ENCODE measurements at places on chromosomes 16 and 17.

DNA sequence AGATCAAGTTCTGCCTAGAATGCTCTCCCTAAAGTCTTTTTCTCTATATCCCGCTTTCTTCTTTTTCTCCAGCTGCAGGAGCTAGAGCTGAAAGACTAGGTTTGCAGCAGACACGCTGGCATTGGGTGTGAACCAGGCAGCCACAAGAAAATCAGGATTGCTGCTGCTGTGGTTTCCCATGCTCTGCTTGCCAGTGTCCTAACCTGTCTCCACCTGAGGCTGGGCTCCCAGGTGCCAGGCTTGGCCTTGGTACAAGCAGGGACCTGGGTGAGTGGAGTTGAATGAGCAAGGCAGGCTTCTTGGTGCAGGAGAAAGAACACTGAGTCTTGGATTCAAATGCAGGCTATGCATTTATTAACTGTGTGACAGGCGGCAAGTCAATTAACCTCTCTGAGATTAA, 440.3 kb upstream of the MAF start:
- no peak for DNase-seq

- no peak for DNase-seq
Measured at GRCh38 chr16:49474741-49475140, 101.1 kb downstream of the C16orf78 start.

DNA sequence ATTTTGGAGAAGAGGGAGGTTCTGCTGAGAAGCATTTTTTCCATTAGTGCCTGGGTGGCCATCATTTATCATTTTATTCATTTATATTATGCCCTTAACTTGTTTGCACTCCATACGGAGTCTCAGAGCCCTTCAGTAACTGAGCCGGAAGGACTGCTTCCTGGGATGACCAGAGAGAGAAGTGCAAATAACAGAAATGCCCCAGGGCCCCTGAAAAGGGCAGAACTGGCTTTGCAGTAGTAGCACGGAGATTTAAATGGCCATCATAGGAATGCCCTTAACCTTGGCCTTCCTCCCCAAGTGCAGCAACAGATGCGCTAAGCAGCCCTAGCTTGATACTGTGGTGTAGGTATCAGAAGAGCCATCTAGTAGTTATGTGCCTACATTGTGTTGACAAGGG, 58.5 kb downstream of the NUP93 start:
- DNase-seq, result no peak

- no peak for DNase-seq
Measured at GRCh38 chr17:42708588-42708987, 26.3 kb downstream of the CNTNAP1 start.

GRCh38 chr17:47829870-47830269, 1.5 kb downstream of the MRPL10 start:
- no peak for DNase-seq

DNA sequence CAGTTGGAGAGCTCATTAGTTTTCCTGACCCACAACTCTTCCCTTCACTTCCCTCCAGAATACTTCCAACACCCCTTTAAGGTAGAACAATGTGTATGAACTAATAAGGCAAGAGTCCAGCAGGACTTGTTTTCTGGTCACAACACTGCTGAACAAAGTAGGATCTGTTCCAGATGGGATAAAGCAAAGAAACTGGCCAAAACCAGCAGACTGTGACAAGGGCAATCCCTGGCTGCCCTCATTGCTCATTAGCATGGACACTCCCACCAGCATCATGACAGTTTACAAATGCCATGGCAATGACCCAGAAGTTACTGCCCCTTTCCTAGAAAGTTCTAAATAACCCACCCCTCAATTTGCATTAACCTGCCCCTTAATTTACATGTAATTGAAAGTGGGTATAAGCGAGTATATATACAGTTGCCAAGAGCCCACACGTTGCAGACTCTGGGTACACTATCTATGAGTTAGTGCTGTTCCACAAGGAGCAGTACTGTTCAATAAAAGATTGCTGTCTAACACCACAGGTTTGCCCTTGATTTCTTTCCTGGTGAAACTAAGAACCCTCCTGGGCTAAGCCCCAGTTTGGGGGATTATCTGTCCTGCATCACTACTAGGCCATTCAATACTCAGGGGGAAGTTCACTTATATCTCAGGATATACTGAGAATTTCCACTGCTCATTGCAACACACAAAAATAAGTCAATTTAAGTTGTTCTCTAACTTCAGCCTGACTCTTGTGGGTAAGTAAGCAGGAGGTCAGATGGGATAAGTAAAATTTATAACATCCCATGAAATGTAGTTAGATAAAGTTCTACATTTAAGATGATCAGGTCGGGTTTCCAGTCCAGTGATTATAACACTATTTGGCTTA, 82.3 kb downstream of the SSH2 start:
- DNase-seq, result no peak

DNA sequence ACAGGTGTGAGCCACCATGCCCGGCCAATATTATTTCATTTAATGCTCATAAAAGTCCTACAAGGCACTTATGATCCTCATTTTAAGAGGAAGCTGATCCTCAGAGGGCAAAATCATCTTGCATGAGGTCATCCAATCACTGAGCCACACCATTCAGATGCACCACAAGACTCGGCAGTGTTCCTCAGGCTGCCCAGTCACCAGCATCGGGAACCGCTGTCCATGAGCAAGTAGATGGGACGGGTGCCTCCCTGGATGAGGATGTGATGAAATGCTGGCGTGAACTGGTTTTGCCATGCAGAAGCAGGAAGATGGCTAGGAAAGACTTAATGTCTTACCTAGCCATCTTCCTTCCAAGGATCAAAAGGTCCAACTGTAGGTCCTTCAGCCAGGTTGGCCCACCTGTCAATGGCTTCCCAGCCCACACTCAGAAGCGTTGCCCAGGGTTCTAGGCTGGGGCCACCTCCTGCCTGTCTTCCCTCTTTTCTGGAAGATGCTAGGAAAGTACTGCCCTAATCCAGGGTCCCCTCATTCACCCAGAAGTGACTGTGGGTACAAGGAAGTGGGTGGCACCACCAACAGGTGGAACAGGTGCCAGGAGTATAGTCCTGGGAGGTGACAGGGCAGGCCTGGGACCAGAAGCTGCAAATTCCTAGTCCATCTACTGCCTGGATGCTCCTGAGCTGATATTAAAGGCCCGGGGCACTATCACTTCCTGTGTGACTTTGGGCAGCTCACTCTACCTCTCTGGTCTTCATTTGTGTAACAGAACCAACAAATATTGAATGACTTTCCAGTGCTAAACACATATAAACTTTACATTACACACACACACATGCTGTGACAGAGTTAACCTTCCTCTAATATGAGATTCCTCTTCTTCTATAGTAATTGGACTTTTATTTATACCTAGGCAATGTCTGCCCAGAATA, 32.2 kb upstream of the CRYBA1 start:
- no peak for DNase-seq

DNA sequence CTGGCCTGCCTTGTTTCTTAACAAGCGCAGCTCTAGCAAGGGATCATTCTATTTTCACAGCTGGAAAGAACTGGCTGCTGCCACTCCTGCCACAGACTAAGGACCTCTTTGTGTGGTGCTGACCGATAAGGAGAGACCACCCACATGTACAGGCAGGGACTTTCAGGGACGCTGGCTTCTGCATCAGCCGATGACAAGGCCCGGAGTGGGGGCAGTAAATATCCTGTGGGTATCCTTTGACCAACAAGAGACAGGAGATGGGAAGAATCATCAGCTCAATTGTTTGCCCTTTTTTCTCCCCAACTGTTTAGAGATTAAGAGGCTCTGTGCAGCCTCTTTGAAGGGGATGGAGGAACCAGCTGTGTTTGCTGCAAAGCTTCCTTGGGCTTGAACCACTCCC, 9.2 kb upstream of the ITPRIPL2 start:
- no peak for DNase-seq

- no peak for DNase-seq
Measured at GRCh38 chr16:79728923-79729240, 128.3 kb upstream of the MAF start.

DNA sequence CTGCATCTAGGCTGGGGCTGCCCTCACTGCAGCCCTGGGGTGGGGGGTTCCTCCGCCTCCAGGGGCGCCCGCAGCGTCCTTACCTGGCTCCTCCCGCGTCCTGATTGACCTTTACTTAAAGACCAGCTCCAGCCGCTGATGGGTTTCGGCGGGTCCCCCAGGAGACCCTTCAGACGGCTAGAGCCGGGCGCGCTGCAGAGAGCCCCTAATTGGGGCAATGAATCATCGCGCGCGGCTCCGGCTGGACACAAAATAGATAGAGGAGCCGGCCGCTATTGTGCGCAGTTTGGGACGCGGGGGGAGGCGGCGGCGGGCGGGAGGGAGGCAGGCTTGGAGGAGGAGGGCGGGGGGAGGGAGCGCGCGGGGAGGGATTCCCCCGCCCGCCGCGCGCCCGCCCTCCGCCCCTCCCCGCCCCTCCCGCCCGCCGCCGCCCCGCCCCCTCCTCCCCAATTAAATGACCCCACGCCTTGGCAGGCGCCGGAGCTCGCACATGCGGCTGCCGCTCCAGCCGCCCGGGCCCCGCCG, 56.5 kb upstream of the CIBAR2 start:
- DNase-seq, result peak; percentile 26

GRCh38 chr17:27996202-27997043, 46.1 kb upstream of the NLK start:
- no peak for DNase-seq

- DNase-seq, result no peak
Measured at GRCh38 chr17:40442392-40443195, 656 bp upstream of the IGFBP4 start.

DNA sequence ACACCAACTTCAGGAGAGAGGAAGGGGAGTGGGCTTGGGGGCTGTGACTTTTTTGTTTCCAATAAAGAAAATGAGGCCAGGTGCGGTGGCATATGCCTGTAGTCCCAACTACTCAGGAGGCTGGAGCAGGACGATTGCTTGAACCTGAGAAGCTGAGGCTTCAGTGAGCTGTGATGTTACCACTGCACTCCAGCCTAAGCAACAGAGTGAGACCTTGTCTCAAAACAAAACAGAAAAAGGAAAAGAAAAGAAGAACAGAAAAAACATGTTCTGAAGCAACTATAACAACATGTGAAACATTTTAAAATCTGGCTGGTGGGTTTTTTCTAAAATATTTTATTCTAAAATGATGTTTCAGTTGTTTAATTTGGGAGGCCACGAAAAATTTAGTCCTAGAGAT, 554.0 kb upstream of the ZFHX3 start:
- DNase-seq, result no peak

DNA sequence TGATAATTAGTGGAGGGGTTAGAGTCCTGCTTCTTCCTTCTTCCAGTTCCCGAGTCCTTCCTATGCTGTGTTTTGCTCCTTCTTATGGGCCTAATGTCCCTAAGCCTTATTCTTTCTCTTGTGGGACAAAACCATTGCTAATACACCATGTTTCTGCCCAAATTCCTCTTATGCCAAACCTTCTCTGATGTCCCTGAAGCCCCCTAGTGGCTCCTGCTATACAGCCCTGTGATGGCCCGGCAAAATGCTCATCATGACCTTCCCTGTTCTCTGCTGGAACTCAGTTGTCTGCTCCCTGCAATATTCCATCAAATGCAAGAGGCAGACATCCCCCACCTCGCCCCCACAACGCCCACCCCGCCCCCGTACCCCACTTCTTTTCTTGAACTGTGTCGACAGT, 171.6 kb downstream of the CDH11 start:
- DNase-seq, result no peak

GRCh38 chr17:15351925-15352324, 10.5 kb upstream of the TEKT3 start:
- no peak for DNase-seq

DNA sequence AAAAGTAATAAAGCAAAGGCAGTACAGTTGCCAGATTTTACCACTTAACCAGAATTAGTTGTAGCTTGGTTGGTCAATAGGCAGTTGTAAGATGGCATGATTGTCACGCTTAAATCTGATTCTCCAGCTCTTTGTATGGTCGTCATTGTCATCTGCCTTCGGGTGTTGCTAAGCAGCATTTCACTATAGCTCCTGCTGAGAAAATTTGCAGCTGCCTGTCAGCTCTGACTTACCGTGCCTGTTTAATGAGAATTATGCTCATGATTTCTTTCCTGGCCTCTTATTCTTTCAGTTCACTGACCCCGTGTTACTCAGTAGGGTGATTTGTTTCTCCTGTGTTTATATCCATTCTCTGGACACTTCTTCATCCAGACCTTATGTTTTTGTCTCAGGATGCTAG, 66.7 kb downstream of the TANGO6 start:
- DNase-seq, result no peak

- no peak for DNase-seq
Measured at GRCh38 chr17:34169496-34169895, 85.6 kb upstream of the CCL2 start.

- DNase-seq, result peak; percentile 40
Measured at GRCh38 chr17:38867179-38867967, 2.5 kb upstream of the LASP1 start.

DNA sequence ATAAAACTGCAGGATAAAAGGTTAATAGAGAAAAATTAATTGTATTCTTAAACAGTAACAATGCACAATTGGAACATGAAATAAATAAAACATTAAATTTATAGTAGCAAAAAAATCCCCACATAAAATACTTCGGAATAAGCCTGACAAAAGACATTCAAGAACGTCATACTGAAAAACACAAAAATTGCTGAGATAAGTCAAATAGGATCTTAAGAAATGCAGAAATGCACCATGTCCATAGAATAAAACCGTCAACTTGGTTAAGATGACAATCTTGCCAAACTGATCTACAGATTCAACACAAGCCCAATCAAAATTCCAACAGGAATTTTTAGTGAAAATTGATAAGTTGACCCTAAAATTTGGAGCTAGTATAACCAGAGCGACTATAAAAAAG, 76.6 kb downstream of the TBC1D16 start:
- DNase-seq, result no peak

DNA sequence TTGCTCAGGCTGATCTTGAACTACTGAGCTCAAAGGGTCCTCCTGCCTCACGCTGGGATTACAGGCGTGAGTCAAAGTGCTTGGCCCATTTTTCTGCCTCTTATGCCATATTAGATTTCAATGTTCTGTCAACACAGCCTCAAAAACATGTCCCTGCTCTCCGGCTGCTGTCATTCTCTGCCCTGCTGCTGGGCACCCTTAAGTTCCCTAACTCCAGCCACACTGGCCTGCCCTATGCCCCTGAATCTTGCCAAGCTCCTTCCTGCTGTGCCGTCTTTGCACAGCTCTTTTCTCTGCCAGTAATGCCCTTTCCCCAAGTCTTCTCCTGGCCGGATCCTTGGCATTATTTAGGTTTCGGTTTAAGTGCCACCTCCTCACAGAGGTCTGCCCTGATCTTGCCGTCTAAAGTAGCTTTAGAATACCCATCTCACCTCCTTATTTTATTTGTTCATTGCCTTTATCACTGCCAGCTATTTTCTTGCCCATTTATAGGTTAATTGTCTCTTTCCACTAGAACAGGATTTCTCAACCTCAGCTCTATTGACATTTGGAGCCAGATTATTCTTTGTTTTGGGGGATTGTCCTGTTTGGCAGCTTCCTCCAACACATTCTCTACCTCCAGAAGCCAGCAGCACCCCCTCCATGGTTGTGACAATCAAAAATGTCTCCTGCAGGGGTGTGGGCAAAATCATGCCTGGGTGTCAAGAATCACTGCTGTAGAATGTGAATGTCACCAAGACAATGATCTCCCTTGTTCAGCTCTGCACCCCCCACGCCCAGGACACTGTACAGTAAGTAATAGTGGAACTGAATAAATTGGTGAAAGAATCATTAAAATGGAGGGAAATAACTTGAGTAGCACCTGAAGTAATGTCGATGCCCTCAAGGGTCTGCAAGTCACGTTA, 168.2 kb downstream of the CYLD start:
- no peak for DNase-seq

Measured in anterior cingulate cortex (tissue), 58 donors.